Natural killer cell (primary cell): ENCODE measurements at places on chromosomes 5 and 9.

GRCh38 chr9:116687754-116688135, 640 bp downstream of the TRIM32 start:
- no peaks in the 10 kb centered on the region for H3K36me3 ChIP-seq
- H3K4me3 ChIP-seq, result peak overlapping the region; percentile 74
- peaks cover 22% of the 10 kb centered on the region for H3K4me1 ChIP-seq
- DNase-seq, result no peak
- H3K27ac ChIP-seq, result no peak overlapping the region
- no peaks in the 10 kb centered on the region for H3K27me3 ChIP-seq

- DNase-seq, result no peak
- H3K27ac ChIP-seq, result no peak overlapping the region
- no peaks in the 10 kb centered on the region for H3K27me3 ChIP-seq
- no peaks in the 10 kb centered on the region for H3K36me3 ChIP-seq
- H3K4me1 ChIP-seq, result no peaks in the 10 kb centered on the region
Observed at GRCh38 chr9:82670000-82670399, 392.9 kb downstream of the RASEF start.

GRCh38 chr5:97627272-97627671, 444.2 kb upstream of the RIOK2 start:
- no peaks in the 10 kb centered on the region for H3K36me3 ChIP-seq
- no peak overlapping the region for H3K4me3 ChIP-seq
- H3K27me3 ChIP-seq, result no peaks in the 10 kb centered on the region
- no peaks in the 10 kb centered on the region for H3K4me1 ChIP-seq
- no peak overlapping the region for H3K27ac ChIP-seq

GRCh38 chr5:110356677-110357076, 369.8 kb downstream of the TMEM232 start:
- no peak overlapping the region for H3K27ac ChIP-seq
- no peak overlapping the region for H3K4me3 ChIP-seq
- H3K36me3 ChIP-seq, result no peaks in the 10 kb centered on the region
- no peaks in the 10 kb centered on the region for H3K4me1 ChIP-seq
